ENCODE measurements at places on chromosomes 2 and 18.

GRCh38 chr18:3219241-3219630 lies 532 bp downstream of the MYOM1 start:
- DNase-seq = no peak

GRCh38 chr2:113283704-113284284 lies 5.1 kb upstream of the PAX8 start:
- DNase-seq = no peak

- DNase-seq = no peak
Observed at GRCh38 chr2:224925061-224925809, 117.0 kb downstream of the DOCK10 start.

GRCh38 chr18:28905509-28905908 lies 728.6 kb upstream of the CDH2 start:
- no peak for DNase-seq

DNA sequence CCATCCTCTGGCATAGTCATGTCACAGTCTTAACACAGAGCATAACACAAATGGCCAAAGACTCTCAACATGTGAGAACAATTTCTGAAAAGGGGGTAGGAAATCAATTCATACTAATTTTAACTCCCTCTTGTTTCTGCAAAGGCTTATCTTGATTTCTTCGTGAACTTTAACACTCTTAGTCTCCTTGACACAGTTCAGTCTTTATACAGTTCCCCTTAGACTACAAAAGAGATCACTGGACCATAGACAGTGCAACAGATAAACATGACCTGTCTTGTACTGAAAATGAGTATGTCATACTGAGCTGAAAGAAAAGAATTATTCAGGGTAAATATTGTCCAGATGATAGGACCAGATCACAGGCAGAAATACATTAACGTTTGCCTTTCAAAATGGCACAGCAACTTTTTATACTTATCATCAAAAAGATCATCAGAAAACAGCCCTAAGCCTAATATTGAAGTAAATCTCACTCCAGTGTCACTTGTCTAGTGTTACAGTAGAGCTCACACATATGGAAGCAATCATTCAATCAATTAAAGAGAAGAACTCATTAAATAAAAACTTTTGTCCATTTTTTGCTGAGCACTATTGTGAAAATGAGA lies 56.4 kb upstream of the VRK2 start:
- DNase-seq = no peak

GRCh38 chr2:235433860-235434259 lies 60.0 kb upstream of the AGAP1 start:
- DNase-seq = no peak

GRCh38 chr18:77207540-77207939 lies 42.1 kb upstream of the GALR1 start:
- DNase-seq = no peak

- DNase-seq = no peak
Observed at GRCh38 chr2:197950724-197951123, 146.3 kb downstream of the PLCL1 start.
